GM23248 (cell line): ENCODE measurements at places on chromosomes 5 and 9. TPM values are rescaled to one million over a fixed set of nuclear protein-coding genes. Genes with fewer than 3 reads are reported as not detected.

CETN3 gene
- polyA plus RNA-seq, result 28.5 and 29.8 TPM in 2 replicates

TNFSF15 gene
- not detected in 2 replicates for polyA plus RNA-seq

NUTM2F gene
- polyA plus RNA-seq, result not detected in 2 replicates

PCDHGA3 gene
- polyA plus RNA-seq, result 4.0 and 5.4 TPM in 2 replicates

MLLT3 gene
- 7.1 and 7.5 TPM in 2 replicates for polyA plus RNA-seq

PCDHA2 gene
- polyA plus RNA-seq, result 0.06 TPM in 1 of 2 replicates, not detected in the other
